ENCODE measurements at places on chromosomes 6 and 20.

DNA sequence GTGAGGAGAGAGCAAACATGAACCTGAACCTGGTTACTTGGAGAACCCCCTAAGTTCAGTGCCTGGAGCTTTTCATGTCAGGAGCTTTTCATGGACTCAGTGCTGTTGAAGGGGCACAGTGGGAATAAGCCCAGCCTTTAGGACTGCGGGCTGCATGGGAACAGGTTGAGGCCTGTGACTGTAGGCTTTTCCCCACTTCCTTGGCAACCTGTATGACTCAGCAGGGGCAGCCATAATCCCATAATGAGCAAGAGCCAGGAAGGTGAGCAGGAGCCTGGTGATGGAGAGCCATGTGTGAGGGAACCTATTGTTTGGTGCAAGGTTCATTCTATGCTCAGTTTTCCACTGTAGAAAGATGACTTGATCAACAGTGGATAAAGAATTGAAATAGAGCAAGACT is 23.4 kb downstream of the MEP1A start:
- DNase-seq: no peak

DNA sequence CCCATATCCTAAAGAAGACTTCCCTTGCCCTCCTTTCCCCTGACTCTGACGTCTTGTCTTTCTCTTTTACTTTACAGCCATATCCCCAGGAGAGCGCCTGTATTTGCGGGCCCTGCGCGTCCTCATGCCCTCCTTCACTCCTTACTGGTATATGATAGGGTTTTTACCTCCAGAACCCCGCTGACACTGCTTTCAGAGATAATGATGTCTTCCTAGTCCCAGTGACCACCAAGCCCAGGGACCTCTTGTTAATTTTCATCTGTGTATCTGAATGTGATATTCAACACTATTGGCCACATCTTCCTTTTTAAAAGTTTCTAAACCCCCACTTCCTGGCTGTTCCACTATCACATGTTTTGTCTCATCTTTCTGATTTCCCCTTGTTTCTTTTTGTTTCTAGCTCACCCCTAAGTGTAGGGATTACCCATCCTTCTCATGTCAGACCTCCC is 102.0 kb downstream of the HIVEP1 start:
- no peak for DNase-seq

DNA sequence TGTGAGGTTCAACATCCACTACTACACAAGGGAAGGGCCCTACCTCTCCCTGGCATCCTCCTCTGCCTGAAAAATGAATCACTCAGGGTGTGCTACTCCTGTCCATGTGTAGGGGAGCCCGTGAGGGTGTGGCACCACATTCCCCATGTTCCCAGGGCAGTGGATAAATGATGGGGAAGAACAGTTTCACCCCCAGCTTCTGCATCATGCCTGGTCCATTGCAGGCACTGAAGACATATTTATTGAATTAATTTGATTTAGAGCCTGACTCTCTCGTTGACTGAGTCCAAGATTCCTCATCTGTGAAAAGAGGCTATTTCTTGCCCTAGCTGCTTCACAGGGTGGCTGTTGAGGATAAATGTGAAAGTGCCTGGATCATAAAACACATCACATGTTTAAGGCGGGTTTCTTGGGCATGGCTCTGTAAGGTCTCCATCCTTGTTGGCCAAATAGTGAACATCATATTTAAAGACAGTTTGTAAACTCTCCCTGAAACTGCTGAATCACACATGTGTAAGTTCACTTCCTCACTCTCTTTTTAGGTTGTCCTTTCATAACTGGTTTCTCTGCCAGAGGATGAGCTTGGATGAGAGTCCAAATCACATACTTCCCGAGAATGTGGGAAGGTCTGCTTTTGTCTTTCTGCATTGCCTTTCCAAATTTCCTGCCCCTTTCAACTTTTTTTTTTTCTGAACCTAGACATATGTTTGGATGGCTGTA is 79.7 kb upstream of the FYN start:
- DNase-seq: no peak

GRCh38 chr6:52419809-52420667 is at the start of gene EFHC1:
Gene EFHC1, plus strand, starts transcription at chr6:52420342. Its CDS starts 69 bp downstream, at chr6:52420411.
- peak; percentile 96 for DNase-seq

GRCh38 chr20:46023999-46024398 is 5.0 kb upstream of the SLC12A5 start:
- DNase-seq: no peak

- DNase-seq: no peak
Observed at GRCh38 chr6:162156146-162156545, 571.4 kb downstream of the PRKN start.

DNA sequence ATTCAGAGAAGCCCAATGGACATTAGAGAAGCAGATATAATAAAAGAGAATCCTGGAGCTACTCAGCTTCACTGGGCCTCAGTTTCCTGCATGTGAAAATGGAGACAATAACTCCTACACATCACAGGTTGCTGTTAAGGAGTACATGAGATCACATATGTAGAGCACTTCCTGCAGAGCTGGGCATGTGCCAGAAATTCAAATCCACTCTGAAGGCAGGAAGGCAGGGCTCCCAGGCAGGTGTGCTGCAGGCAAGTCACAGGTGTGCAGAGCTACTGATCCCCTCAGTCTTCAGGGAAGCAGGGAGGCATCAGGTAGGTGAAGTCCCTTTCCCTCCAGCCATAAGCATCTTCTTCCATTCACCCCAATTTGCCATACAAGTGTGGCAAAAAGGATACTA is 48.0 kb downstream of the DST start:
- DNase-seq: no peak

- DNase-seq: no peak
Observed at GRCh38 chr6:11043378-11043960, 636 bp downstream of the ELOVL2 start.

GRCh38 chr6:75210885-75211739 is 5.3 kb upstream of the COL12A1 start:
- no peak for DNase-seq

DNA sequence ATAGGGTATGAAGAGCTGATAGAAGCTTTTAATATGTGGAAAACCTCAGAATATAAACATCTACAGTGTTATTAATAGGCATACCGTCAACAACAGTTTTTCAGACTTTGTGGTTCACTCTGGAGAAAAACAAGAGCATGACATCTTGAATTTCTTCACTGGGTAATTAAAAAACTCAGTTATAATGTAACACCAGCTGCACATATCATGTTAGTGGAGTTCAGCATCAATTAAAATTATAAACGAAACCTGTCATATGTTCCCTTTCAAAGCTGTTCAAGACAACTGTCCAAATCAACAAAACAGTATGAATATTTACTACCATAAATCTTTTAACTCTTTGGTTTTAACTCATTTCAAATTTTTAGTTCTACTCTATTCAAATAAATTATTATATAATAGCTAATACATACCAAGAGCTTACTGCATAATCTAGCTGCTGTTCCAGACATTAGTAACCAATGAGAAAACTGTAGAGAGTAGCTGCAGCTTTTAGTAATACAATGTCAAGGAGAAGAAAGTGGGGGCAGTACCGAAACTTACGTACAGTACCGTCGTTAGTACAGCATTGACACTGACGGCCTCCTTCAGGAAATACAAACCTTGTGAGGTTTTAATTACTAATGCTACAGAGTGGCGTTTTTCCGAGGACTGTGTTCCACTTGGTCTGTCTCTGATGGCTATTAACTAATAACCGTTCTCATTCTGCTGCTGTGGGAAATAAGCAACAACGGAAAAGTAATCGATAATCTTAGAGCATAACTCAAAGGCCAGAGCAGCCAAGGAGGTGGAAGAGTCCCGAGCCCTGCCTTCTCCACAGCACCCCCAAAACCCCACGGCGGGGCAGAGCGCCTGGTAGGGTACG is 532 bp upstream of the PM20D2 start:
- peak; percentile 13 for DNase-seq

- no peak for DNase-seq
Observed at GRCh38 chr20:3239026-3239866, at the start of gene SLC4A11. Gene SLC4A11, minus strand, starts transcription at chr20:3239190. Its CDS starts 53 bp downstream, at chr20:3239137.

DNA sequence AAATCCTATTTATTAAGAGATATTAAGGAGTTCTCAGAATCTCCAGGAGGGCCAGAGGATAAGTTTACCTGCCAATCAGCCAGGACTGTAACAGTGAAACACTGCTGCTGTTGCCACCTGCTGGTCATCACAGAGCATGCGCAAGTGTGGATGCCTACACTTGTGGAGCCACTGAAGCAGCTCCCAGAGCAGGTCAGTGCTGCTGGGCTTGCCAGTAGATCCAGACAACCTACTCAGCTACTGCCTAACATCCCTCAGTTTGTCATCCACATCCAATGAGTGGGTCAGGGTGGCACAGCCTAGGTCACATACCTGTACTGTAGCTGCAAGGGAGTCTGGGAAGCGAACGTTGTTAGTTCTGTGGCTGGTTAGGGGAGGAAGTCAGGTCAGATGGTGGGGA is 18.3 kb upstream of the NHSL1 start:
- peak; percentile 13 for DNase-seq

GRCh38 chr6:140462453-140463311 is 1088.2 kb upstream of the CITED2 start:
- DNase-seq: no peak

DNA sequence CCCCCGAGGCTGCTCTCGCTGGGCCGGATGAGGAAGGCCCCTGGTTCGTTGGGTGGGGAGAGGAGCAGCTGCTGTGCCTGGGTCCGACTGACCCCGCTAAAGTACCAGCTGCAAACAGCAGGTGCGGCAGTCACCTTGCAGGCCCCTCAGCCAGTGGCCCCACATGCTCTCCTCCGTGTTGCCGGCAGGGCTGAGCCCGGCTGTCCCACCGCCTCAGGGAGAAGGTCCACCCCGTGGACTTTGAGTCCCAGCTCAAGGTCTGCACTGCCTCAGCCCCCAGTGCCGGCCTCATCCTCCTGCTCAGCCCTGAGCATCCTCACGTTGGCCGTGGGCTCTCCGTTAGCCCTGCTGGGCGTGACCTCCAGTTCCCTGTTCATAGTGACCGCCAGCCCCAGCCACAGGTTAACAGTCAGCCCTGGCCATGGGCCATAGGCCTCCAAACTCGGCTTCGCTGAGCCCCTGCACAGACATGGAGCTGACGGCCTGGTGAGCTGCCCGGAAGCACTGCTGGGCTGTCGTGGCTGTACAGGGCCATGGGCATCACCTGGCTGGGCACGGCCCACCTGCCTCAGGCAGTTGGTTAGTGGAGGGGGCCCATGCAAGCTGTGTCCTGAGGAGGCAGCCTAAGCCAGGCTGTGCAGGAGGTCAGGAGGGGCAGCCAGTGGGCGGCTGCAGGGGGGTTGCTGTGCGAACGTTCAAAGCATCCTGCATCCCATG is 3.1 kb downstream of the SRMS start:
- DNase-seq: no peak

- DNase-seq: peak; percentile 54
Observed at GRCh38 chr6:30877419-30878262, 6.7 kb upstream of the DDR1 start.

DNA sequence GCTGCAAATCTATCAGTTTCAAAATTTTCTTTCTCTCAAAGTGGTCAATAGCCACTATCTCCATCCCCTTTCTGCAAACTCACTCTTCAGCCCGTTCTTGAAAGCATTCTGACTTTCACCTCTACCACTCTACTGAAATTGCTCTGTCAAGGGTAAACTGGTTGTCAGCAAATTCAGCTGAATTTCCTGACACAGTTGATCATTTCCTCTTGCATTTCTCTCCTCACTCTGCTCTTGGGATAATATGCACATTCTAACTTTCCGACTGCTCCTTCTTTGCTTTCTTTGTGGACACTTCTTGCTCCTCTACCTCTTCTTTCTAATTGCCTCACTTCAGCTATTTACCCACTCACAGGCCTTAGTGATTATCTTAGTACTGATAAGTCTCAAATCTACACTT is 73.7 kb upstream of the TINAG start:
- DNase-seq: no peak

DNA sequence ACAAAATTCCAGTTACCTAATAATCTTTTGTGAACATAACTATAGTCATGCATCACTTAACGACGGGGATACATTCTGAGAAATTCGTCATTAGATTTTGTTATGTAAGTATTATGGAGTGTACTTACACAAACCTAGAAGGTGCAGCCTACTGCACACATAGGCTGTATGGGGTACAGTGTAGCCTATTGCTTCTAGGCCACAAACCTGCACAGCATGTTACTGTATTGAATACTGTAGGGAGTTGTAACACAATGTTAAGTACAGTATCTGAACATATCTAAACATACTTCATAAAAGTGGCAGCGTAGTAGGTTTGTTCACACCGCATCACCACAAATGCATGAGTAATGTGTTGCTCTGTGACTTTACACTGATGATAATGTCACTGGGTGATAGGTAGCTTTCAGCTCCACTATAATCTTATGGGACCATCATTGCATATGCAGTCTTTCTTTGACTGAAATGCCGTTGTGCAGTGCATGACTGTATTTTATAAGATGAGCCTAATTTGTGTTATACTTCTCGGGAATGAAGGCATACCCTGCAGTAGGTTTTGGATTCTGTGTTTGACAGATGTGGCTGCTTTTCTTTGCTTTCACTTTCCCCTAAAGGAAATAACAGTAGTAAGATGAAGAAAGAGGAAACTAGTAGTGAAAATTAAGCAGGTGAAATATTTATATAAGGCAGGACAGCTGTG is 365.6 kb downstream of the FARS2 start:
- DNase-seq: no peak

- no peak for DNase-seq
Observed at GRCh38 chr6:99233219-99233618, 116.3 kb downstream of the FAXC start.

DNA sequence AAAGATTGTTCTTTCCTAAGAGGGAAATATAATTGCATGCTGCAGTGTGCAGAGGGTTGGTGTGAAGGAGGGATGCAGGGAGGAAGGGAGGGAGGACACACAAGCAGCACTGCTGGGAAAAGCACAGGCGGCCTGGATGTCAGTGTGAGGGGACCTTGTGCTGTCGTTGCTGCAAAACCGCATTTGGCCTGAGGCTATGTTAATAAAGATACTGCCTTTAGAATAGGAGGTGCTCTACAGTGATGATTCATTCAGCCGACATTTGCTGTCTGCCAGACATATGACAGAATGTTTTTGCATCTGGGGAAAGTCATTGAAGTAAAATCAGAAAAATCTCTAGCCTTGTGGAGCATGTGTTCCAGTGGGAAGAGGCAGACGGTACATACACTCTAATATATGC is 50.5 kb upstream of the TRIM26 start:
- no peak for DNase-seq

- DNase-seq: no peak
Observed at GRCh38 chr20:34615477-34615876, 57.0 kb downstream of the MAP1LC3A start.

DNA sequence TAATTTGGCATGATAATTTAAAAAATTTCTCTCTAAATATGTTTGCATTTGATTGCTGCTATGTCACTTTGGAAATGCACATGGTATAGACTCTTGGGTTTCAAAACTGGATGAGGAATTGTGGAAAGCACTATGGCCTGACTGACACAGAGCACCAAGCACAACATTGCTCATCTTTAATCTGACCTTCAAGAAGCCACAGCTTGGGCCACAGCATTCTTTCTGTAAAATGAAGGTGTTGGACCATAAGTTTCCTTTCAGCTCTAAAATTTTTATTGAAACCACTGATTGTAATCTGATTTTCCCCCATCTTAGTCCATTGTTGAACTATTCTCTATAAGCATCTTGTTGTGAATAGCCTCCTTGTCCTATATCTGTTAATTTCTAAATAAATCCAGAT is 41.0 kb downstream of the QKI start:
- no peak for DNase-seq

All from stimulated activated CD4-positive, alpha-beta T cell treated with anti-CD3 and anti-CD28 coated beads, TNF-alpha, amount 100 ng/mL, for 24 hours (primary cell).